ENCODE measurements at places on chromosomes 5 and 9.
A peak's percentile ranks its signal among the peaks of the same experiment; 100 is the strongest.

DNA sequence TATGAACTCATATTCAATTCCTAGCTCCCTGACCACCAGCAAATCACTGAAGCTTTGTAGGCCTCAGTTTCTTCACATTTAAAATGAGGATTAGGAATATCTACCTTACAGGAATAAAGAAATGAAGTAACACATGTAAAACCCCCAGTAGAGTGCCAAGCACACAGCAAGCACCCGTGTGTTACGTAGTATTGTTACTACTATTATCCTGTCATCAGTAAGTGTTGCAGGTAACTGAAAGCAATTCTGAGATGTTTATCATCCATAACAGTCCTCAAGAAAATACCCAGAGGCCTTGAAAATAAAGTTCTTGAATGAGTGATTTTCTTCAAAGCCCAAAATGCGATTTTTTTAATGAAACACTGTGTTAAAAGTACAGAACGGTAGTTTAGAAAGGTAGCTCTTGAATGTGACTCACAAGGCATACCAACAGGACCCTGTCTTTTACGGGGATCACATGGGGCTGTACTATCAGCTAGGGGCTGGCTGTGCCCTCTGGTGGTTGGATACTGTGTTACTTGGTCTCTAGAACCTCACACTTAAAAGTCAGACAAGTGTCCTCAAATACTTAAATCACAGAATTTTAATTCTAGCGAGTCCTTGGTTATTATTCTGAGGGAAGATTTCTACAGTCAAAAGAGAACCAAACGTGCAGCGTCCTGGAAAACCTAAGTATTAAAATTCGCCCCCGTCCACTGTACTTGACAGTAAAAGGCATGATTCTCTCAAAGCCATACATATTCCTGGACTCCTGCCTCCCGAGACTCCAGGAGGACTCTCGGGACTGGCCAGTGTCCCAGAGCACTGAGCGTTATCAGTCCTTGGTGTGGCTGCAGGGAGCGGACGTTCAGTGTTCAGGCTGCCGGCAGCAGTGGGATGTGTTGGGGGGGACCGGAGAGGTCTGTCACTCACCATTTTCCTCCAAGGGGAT lies 725 bp downstream of the NDUFB6 start:
- DNase-seq: peak; percentile 52

DNA sequence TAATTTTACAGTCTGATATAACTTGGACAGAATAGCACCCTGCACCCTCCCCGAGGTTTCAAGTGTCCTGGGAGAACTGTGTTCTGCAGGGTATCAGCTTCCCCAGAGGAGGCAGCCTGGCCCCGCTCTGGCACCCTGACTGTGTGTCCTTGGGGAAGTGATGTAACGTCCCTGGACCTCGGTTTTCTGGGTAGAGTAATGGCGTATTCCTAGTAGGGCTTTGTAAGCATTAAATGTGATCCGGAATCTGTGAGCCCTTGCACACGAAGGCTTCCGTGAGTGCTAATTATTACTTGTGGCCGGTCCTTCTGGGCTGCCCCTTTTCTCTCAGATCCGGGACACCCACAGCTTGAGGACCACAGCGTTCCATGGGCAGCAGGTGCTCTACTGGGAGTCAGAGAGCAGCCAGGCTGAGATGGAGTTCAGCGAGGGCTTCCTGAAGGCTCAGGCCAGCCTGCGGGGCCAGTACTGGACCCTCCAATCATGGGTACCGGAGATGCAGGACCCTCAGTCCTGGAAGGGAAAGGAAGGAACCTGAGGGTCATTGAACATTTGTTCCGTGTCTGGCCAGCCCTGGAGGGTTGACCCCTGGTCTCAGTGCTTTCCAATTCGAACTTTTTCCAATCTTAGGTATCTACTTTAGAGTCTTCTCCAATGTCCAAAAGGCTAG lies 1.0 kb upstream of the CACFD1 start:
- DNase-seq: peak; percentile 39

GRCh38 chr9:37668116-37668601 lies 17.4 kb downstream of the FRMPD1 start:
- DNase-seq: no peak

DNA sequence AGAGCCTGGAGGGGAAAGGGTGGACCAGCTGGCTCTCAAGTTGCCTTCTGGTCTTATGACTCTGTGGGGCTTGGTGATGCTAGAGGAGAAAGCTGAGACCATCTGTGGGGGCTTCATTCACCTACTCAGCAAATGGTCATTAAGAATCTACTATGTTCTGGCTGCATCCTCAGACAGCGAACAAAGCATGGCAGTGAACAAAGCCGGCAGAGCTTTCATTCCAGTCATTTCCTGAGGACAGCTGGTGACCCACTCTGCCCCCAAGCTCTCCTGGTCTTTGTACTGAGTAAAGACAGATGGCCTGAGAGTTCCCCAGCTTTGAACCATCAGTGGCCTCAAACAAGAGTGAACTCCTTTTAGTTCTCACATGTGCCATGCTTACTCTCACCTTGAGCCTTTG lies 48.0 kb downstream of the FGF1 start:
- DNase-seq: no peak

- no peak for DNase-seq
Observed at GRCh38 chr9:99635032-99635431, 186.7 kb upstream of the NR4A3 start.

DNA sequence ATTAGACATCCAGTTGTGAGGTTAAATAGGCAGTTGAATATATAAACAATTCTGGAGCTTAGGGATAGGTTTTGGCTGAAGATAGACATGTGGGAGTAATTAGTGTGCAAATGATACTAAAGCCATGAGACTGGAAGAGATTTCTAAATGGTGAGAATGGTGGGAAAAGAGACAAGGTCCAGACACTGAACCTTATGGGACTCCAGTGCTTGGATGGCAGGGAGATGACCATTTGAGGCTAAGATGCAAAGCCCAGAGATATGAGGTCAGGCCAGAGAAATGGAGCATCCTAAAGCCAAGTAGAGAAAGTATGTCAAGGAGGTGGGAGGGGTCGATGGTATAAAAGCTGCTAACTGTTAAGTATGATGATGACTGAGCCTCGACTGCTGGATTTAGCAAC lies 115.6 kb downstream of the SEMA5A start:
- no peak for DNase-seq

GRCh38 chr9:1536522-1537170 lies 478.5 kb upstream of the SMARCA2 start:
- DNase-seq: no peak

DNA sequence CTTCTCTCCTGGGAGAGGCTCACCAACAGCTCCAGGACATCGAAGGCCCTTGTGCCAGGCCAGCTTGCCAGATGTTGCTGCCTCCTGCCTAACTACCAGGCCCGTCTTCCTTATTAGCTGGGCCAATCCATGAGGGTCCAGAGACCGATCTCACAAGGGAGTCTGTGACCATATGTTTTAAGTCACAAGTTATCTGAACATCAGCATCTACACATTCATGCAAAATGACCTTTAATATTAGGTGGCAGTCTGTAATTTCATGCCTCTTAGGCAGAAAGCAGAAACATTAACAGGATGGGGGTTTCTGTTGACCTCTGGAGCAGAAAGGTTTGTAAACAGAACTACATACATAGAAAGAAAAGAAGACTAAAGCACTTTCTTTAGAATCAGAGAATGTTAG lies 75.1 kb upstream of the SLC25A51 start:
- DNase-seq: no peak

DNA sequence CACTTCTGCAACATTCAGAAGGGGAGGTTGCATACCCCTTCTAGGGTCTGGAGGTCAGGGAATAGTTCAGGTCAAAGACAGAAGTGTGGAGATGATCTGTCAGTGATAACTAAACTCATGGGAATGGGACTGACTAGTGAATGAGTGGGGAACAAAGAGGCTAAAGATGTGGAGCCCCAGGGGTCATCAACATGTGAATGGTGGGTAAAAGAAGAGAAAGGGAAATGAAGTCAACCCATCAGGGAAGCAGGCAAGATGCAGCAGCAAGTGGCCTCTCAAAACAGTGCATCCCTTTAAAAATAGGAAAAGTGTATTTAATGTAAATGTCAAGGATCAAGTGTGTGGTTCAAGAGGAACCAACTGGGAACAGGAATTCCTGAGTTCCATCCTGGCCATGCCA lies 69.9 kb downstream of the PLPPR1 start:
- no peak for DNase-seq

GRCh38 chr5:16137177-16137576 lies 42.4 kb downstream of the MARCHF11 start:
- DNase-seq: no peak

GRCh38 chr5:89302102-89302891 lies 419.3 kb upstream of the MEF2C start:
- DNase-seq: no peak

DNA sequence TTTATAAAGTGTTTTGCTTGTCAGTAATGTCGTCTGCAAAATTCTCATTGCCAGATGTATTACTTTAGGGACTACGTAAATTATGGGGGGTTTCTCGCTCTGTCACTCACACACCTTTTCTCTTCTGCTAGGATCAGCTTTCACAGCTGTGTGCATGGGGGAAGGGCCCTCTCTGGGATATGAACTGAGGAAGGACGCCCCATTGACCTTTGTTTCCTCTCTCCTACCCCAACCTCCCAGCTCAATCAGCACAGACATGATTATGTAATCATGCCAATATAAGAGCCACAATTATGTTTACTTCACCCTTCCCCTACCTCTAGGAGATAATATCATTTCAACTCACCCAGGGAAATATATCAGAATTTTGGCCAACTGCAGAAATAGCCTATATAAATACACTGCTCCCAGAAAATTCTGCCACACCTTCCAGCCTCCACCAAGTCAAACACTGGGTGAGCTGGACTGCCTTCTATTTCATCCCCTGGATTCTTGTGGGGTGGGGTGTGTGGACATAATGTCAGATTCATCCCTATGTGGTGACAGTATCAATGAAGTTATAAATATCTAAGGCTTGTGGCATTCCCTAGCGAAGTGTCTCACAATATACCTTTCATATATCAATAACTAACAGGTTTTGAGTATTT lies 12.6 kb upstream of the SEMA5A start:
- no peak for DNase-seq

DNA sequence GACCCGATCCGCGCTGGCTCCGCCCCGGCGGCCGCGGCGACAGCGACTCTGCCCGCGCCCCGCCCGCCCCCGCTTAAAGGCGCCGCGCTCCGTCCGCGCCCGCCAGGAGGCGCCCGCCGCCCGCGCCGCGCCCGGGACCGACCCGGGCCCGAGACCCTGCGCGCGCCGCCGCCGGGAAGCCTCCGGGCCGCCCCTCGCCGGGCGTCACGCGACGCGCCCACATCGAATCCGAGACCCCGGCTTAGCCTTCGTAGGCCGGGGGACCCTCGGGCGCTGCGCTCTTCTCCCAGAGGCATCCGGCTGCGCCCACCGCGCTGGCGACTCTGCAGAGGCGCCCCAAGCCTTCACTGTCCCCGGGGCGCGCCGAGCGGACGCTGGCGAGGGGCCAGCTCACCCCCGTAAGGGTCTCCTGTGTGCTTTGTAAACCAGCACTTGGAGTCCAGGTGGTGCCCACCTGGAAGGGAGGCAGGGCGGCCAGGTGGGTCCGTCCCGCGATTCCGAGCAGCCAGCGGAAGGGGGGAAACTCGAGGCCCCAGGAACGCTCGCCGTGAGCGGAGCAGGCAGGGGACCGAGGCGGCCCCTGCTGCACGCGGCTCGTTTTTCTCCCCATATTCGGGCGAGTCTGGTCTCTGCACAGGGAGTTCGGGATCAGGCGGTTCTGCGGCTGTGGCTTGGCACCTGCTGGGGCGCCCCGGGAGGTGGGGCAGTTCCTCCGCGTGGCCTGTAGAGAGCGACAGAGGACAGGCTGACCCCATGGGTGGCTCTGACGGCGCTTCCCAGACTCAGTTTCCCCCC lies 423 bp upstream of the ABCA2 start:
- no peak for DNase-seq

- DNase-seq: no peak
Observed at GRCh38 chr5:116616876-116617275, 42.3 kb upstream of the SEMA6A start.

- no peak for DNase-seq
Observed at GRCh38 chr5:77663090-77663863, 24.8 kb upstream of the OTP start.

DNA sequence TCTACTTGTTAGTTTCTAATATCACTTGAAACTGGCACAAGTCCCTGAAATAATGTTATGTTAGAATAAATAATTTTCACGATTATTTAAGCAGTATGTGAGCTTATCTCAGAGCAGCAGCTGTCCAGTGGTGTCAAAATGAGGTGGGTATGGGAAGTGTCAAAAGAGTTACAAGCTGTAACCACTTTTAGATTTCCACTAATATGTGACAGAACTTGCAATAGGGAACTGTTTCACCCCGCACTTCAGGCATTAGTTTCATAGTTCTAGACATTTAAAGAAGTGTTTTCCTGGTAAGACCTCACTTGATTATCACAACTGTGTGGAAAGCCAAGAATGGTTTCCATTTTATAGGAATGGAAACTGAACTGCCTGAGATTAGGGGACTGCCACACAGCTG lies 2.9 kb upstream of the ISCA1 start:
- no peak for DNase-seq

DNA sequence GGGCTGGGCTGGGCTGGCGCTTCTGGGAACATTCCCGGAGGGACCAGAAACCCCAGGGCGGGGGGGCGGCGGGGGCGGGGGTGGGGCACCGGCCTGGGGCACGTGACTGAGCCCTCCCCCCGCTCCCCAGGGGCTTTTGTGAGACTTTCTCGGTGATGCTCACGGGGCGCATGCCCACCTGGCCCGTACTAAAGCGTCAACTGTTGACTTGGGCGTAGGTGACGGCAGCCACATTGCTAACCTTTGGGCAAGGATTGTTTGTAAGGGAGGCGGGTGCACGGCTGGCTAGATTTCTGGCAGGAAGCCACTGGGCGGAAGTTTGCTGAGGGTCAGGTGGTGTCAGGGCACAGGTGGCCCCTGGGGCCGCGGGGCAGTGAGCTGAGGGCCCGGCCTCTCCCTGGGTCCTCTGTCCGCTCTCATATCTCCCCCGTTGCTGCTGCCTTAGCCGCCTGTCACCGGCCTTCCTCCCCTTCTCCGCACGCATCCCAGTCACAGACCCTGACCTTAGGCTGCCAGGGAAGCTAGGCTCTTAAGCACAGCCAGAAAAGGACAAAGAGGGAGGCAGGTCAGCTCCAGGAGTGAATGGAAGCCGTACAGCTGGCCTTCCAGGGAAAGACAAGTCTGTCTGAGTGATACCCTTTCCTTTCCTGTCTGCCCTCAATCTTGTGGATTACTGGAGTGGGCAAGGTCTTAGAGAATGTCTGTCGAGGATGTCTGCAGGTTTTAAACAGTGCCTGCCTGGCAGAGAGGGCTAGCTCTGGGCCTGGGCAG lies 812 bp downstream of the CACFD1 start:
- DNase-seq: peak; percentile 51

DNA sequence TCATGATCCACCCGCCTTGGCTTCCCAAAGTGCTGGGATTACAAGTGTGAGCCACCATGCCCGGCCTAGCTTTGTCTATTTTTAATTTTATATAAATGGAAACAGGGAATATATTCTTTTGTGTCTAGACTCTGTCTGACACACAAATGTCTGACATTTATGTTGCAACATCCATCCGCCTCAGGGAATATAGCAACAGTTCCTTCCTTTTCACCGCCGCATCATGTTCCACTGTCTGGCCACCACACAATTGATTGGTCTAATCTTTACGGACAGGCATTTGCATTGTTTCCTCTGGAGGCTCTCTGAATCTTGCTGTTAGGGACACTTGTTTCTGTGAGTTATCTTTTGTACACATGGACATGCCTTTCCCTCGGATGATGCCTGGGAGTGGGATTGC lies 20.1 kb upstream of the TBC1D9B start:
- no peak for DNase-seq

GRCh38 chr5:59789894-59790293 lies 103.6 kb downstream of the PDE4D start:
- no peak for DNase-seq

All from left hindlimb (tissue), 1 donor.